ENCODE measurements at places on chromosomes 7 and 10.

DNA sequence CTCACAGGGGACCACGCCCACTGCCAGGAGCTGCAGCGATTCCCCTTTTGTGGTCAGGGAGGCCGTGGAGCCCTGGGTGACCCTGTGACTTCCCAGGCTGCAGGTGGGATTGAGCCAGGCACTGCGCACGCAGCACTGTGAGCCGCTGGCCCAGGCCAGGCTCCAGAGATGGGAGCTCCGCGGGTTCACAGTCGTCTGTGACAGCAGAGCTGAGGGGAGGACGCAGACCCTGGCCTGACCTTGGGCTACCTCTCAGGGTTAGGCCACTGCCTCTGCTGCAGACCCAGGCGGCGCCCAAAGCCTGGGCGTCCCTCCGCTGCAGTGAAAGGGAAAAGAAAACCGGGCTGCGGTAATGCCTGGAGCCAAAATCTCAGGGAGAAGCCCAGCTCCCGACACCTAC, 107.5 kb upstream of the GPR26 start:
- no peak for DNase-seq

DNA sequence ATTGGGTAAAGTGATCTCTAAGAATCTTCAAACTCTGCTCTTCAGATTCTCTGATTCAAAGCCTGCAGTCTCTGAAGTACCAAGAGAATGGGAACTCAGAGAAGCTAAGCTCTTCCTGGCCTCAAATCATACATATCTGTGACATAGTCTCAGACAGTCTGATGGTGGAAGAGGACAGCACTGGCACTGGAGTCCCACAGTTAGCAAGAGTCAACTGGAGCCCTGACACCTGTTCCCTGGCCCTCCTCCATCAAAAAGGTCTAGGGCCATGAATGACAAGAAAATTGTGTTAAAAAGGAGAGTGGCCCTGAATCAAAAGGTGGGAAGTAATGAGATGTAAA, 37.7 kb downstream of the PRSS2 start:
- no peak for DNase-seq

DNA sequence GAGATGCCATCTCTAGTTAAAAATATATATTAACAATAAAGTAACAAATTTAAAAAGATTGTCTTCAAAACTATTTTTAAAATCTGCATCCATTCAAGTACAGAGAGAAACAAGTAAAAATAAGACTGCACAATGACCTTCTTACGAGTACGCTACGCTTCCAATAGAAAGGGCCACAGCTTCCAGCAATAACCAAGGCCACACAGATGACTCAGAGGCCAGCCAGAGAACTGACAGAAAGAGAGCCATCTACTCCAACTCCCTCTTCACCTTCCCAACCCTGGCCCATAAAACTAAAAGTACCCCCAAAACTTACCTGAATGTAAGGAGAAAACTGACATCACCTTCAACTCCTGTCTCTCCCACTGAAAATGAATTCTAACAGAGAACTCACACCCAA, 26.8 kb downstream of the PILRA start:
- DNase-seq = no peak

DNA sequence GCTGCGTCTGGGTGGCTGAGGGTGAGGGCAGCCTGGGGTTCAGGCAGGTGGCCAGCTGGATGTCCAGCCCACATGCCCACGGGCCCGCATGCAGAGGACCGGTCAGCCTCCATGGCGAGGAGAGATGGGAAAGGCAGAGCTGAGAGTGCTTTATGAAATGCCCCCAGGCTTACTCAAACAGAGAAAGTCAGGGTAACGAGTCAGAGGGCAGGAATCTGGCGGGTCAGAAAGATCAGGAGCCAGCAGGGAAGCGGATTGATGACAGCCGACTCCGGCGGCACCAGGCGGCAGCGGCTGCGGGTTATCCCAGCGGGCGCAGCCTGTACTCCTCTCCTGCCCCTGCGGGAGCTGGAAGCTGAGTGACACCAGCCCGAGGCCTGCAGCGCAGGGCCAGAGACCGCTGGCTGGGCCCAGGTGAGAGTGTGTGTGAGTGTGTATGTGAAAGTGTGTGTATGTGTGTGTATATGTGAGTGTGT, 13.4 kb downstream of the SLC13A4 start:
- DNase-seq = no peak

- peak; percentile 35 for DNase-seq
Measured at GRCh38 chr10:119416855-119417254, 125.7 kb downstream of the RGS10 start.

DNA sequence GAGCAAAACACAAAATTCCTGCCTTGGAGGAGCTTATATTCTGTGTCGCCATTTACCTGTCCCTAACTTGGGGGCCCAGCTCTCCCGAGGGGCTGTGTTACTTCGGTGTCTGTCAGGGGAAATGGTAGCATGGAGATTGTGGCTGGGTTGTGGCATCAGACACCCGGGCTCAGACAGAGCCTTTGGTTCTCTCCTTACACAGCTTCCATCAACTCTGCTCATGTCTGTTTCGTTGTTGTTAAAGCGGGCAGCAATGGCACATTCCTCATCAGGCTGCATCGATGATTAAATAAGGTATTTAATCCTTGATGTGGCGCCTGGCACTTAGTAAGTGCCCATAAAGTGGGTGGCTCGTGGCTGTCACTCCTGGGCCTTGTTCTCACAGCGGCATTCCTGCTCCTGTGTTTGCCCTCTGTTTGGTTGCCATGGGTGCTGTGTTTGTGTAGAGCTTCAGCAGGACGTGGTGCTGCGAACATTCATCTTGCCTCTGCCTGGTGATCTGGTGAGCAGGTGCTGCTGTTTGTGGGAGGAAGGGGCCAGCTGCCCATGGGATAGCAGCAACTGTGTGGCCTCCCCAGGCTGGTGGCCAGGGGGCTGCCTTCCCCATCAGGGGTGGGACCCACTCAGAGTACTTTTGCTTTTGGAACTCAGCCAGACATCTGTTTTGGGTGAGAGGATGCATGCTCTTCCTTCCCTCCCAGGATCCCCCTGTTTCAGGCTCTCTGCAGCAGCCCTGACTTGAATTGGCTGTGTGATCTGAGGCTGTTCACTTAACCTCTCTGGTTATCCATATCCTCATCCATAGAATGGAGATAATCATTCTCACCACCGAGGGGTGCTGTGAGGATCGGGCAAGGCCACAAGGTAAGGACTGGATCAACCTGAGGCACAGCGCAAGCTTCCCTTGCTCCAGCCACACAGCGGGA, 207.2 kb upstream of the SVIL start:
- DNase-seq = peak; percentile 91

DNA sequence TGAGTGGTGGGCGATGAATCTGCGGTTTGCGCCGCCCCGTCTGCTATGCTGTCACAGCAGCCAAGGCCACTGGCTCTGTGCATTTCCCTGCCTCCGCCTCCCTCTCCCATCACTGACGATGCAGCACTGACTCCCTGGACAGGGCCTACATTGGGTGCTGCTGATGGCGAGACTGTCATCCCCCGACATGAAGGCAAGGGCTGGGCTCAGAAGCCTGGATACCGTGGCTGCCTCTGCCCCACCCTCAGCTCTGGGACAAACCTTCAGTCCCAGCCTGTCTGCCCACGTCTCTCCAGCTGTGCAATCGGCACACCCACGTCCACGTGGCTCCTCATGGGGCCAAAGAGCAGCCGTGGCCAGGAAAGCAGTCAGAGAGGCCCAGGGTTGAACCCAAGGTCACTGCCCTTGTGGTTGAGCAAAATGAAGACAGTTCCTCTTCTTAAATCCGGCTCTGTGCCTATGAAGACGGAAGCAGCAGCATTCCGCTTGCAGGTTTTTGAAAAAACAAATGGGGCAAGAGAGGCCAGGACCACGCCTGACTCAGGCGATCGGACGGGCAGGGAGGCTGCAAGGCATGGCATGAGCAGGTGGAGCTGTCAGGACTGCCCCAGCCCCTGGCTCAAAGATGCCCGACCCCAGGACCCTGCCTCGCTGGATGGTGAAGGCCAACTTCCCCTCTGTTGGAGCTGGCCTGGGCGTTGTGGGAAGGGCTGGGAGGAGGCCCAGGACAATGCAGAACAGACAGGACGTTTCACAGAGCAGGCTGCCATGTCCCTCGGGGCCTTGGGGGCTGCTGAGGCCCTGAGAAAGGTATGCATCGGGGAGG, 517.5 kb downstream of the DNAJB6 start:
- no peak for DNase-seq
